Esophagus squamous epithelium (tissue), 5 donors: ENCODE measurements at places on chromosomes 5 and 9. TPM values are rescaled to one million over a fixed set of nuclear protein-coding genes. Genes with fewer than 3 reads are reported as not detected.

KCNV2 gene
- total RNA-seq = not detected

EIF4E1B gene
- not detected for total RNA-seq

DNA sequence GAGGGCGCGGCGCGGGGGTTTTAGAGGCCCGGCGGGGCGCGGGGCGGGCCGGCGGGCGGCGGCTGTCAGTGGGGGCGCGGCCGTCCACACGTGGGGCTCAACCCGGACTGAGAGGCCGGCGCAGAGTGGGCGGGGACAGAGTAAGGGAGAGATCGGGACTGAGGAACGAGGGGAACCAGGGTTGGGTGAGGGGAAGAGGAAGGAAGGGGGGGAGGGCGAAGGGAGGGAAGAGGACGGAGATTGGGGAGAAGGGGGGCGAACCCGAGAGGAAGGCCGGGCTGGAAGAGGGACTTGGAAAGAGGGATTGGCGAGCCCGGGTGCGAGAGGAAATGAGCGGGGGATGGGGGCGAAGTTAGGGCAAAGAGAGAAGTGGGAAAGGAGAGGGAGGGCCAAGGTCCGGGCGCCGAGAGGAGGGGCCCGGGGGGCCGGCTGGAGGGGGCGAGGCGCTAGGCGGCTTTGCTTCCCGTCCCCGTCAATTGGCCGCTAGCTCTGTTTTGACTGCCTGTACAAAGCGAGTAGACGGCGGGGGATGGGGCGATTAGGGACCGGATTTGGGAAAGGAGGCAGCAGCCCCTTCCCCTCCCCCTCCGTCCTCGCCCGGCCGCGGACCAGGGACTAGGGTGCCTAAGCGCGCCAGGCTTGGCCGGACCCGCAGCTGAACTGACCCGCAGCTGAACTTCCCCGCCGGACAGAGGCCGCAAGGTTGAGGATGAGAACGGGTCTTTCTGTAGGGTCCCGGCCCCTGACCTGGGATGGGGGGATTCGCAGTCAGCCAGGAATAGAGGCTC, 399 bp upstream of the FBN2 start:
- DNase-seq = no peak

QRFP gene
- total RNA-seq = not detected
